ENCODE measurements at places on chromosomes 6 and 20.

DNA sequence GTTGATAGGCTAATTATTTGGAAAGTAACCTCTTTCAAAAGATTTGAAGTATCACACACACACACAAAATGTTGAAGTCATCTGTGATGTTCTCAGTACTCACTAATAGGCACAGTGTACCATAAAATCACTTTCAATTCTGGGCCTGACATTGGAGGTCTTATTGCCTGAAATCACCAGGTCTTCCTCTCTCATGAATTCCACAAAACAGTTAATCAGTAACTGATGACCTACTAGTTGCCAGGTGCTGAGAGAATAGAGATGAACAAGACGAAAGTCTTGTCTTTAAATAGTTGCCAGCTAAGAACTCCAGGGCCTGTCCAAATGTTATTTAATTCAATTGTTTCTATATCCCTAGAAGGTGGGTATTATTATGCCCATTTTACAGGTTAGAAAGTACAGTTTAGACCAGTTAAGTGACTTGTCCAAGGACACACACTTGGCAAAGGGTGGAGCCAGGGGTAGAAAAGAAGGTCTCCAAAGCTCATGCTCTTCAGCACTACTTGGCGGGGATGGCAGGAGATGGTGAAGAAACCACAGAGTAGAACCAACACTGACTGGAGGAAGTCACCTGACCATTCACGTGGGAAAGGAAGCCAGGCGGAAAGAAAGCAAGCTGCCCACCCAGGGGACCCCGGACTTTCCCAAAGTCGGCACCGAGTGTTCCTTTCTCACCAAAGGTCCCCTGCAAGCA is 116.4 kb downstream of the KIF6 start:
- no peak overlapping the region for H3K27ac ChIP-seq
- H3K4me1 ChIP-seq, result no peaks in the 10 kb centered on the region
- H3K36me3 ChIP-seq, result no peaks in the 10 kb centered on the region

GRCh38 chr6:2958331-2958711 is 13.0 kb downstream of the SERPINB6 start:
- H3K27me3 ChIP-seq, result no peaks in the 10 kb centered on the region
- H3K27ac ChIP-seq, result no peak overlapping the region
- H3K4me3 ChIP-seq, result no peak overlapping the region
- H3K4me1 ChIP-seq, result peaks cover 3% of the 10 kb centered on the region
- no peak for DNase-seq
- H3K36me3 ChIP-seq, result peaks cover 16% of the 10 kb centered on the region

DNA sequence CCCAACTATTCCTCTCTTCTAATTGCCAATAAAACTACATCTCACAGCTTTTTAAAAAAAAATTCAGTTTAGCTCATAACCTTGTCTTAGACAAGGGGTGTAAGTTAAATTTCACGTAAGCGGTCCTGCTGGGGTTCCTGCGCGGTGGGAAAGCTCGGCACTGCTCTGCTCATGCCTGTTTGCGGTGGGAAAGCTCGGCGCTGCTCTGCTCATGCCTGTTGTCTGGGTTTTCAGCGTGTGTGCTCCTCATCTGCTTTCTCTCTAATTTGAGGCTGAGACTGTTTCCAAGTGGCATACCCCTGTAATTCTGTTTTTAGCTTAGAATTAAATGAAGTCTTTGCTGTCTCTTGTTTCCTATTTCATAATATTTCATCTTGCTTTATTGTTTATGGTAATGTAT is 18.6 kb downstream of the ARID1B start:
- no peak overlapping the region for H3K27ac ChIP-seq
- H3K27me3 ChIP-seq, result no peaks in the 10 kb centered on the region
- peaks cover 9% of the 10 kb centered on the region for H3K4me1 ChIP-seq
- peak overlapping the region; percentile 22 for H3K4me3 ChIP-seq
- no peak for DNase-seq

GRCh38 chr20:19867940-19868371 is 109.9 kb downstream of the RIN2 start:
- no peak for DNase-seq
- H3K4me1 ChIP-seq, result peaks cover 7% of the 10 kb centered on the region
- no peak overlapping the region for H3K4me3 ChIP-seq
- no peaks in the 10 kb centered on the region for H3K27me3 ChIP-seq
- no peaks in the 10 kb centered on the region for H3K36me3 ChIP-seq
- no peak overlapping the region for H3K27ac ChIP-seq

GRCh38 chr6:13116155-13116554 is 212.2 kb downstream of the TBC1D7 start:
- no peaks in the 10 kb centered on the region for H3K4me1 ChIP-seq
- H3K27me3 ChIP-seq, result peaks cover 32% of the 10 kb centered on the region

DNA sequence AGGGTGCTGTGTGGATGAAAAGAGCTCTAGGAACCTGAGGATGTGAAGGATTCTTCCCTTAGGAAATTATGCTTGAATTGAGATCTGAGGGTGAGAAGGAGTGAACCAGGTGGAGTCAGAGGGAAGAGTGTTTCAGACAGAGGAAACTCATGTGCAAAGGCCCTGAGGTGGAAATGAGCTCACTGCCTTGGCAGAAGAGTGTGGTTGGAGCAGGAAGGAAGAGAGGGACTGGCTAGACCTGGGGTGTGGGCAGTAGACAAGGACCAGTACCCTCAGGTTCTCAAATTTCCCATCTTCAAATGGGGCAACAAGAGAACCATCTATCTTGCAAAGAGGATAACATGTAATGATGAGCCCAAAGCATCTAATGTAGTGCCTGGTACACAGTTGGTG is 24.0 kb upstream of the GTSF1L start:
- DNase-seq, result no peak
- no peaks in the 10 kb centered on the region for H3K36me3 ChIP-seq
- peaks cover 20% of the 10 kb centered on the region for H3K4me1 ChIP-seq

DNA sequence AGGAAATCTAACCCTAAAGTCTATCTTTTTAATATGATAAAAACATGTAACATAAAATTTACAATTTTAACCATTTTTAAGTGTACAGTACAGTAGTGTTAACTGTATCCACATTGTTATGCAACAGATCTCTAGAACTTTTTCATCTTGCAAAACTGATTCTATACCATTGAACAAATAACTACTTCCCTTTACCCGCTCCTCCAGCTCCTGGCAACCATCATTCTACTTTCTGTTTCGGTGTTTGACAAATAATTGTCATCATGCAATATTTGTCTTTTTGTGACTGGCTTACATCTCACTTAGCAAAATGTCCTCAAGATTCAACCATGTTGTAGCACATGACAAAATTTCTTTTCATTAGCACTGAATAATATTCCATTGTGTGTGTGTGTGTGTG is 203.2 kb downstream of the SIM1 start:
- no peak for DNase-seq
- no peaks in the 10 kb centered on the region for H3K27me3 ChIP-seq
- no peak overlapping the region for H3K27ac ChIP-seq
- H3K36me3 ChIP-seq, result no peaks in the 10 kb centered on the region
- H3K4me3 ChIP-seq, result no peak overlapping the region
- no peaks in the 10 kb centered on the region for H3K4me1 ChIP-seq

- no peaks in the 10 kb centered on the region for H3K27me3 ChIP-seq
- DNase-seq, result no peak
- H3K4me3 ChIP-seq, result no peak overlapping the region
- H3K27ac ChIP-seq, result no peak overlapping the region
- H3K4me1 ChIP-seq, result peaks cover 16% of the 10 kb centered on the region
These were observed 249.3 kb upstream of the MAN1A1 start for GRCh38 chr6:119598883-119599282.

DNA sequence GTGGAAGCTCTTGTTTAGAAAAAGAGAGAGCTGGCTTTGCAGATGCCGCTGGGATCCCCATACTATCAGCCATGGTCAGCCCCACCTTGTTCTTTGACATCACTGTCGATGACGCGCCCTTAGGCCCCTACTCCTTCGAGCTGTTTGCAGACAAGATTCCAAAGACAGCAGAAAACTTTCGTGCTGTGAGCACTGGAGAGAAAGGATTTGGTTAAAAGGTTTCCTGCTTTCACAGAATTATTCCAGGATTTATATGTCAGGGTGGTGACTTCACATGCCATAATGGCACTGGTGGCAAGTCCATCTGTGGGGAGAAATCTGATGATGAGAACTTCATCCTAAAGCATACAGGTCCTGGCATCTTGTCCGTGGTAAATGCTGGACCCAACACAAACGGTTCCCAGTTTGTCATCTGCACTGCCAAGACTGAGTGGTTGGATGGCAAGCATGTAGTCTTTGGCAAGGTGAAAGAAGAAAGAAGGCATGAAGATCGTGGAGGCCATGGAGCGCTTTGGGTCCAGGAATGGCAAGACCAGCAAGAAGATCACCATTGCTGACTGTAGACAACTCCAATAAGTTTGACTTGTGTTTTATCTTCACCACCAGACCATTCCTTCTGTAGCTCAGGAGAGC is 2.4 kb upstream of the BLCAP start:
- peaks cover 17% of the 10 kb centered on the region for H3K4me1 ChIP-seq
- no peak overlapping the region for H3K27ac ChIP-seq
- no peak overlapping the region for H3K4me3 ChIP-seq
- H3K27me3 ChIP-seq, result no peaks in the 10 kb centered on the region
- DNase-seq, result peak; percentile 74
